HuH-7 (cell line): ENCODE measurements at places on chromosomes 6 and 20.

- no peak for DNase-seq
Observed at GRCh38 chr6:16504609-16505008, 256.7 kb downstream of the ATXN1 start.

- no peak for DNase-seq
Observed at GRCh38 chr20:48711044-48711428, 116.8 kb downstream of the PREX1 start.

DNA sequence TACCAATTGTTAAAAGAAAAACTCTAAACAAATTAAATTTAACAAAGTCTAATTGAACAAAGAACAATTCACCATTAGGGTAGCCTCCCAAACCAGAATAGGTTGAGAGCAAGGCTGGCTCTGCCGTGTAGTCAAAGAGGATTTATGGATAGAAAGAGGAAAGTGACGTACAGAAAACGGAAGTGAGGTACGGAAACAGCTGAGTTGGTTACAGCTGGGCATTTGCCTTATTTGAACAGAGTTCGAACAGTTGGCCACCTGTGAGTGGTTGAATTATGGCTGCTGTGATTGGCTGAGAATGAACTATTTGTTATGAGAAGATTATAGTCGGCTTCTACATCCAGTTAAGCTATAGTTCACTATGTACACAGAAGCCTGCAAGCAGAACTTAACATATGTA, 18.5 kb upstream of the ISM1 start:
- DNase-seq: no peak

DNA sequence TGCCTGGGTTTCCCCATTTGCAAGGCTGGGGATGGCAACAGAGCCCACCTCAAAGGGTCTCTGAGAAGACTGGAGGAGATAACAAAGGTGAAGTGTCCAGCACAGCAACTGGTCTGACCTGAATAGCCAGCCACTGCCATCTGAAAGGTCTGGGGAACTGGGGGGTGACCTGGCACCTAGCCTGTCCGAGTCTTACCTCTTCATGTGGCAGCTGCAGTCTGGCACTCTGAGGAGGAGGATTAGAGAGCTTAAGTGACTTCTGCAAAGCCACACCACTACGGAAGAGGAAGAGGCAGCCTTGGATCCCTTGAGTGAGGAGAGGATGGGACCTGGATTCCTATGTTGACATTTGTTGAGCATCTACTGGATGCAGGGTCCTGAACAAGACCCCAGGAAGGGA, 22.2 kb downstream of the C20orf203 start:
- no peak for DNase-seq

GRCh38 chr20:8372824-8373380, 240.8 kb downstream of the PLCB1 start:
- DNase-seq: peak; percentile 40

DNA sequence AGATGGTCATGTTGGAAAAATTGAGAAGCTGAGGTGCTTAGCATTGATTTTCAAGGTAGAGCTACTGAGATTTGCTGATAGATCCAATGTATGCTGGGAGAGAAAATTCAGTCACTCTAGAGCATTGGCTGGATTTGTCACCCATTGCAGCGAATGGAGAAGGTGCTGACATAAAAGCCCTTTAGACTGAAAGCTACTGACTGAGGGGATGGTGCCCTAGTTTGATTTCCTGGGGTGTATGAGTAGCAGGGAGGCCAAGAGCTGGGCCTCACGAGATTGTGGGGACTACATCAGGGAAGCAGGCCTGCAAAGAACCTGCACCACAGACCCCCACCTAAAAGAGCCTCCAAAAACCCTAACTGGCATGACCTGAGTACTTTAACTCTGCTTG, 23.9 kb upstream of the PRND start:
- DNase-seq: no peak

DNA sequence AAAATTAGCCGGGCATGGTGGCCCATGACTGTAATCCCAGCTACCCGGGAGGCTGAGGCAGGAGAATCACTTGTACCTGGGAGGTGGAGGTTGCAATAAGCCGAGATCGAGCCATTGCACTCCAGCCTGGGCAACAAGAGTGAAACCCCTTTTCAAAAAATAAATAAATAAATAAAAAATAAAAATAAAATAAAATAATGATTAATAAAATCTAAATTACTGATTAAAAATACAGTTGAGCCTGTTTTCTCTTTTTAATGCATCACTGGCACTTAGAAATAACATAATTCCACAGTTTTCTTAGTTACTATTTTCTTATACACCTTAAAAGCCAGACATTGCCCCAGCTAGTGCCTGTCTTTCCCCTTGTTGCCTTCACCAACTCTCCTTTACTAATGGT, 922.8 kb upstream of the GJE1 start:
- no peak for DNase-seq

DNA sequence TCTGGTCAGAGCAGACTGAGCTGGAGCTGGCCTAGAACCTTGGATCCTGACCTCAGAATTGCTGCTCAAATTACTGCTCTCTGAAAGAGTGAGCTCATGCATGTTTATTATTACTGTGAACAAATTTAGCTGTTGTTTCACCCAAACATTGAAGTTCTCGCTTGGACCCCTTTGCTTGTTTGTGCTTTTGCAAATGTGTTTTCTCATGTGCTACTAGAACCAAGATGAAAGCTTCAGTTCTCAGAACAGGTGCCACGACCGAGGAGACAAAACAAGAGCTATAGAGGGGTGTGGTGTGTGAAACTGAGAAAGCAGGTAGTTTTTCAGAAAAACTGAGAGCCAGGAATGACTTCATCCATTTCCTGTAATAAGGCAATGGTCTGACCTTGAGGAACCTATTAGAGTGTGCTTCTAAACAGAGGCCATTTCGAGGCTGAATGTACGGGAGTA, 50.0 kb upstream of the ESR1 start:
- DNase-seq: no peak

- no peak for DNase-seq
Observed at GRCh38 chr6:21489826-21490225, 103.7 kb upstream of the SOX4 start.

DNA sequence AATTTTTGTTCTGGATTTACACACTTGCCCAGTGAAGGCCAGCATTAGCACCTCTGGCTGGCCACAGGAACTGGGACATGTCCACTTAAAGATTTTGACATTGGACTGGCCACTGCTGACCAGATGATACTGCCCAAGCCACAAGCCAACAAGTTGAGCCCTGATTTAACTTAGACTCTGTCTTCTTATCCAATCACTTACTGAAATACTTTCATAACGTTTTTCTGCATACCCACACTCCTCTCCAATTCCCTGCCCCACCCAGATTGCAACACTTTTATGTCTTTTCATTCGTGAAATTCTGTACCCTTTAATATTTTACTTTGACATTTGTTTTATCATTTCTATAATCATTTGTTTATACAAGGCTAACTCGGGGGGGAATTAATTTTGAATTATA, 170.3 kb upstream of the TAB2 start:
- no peak for DNase-seq
